Pulmonary artery endothelial cell (primary cell): ENCODE measurements at places on chromosomes 12 and 14.

- DNase-seq: no peak
Measured at GRCh38 chr12:52655720-52656124, 3.7 kb upstream of the KRT2 start.

DNA sequence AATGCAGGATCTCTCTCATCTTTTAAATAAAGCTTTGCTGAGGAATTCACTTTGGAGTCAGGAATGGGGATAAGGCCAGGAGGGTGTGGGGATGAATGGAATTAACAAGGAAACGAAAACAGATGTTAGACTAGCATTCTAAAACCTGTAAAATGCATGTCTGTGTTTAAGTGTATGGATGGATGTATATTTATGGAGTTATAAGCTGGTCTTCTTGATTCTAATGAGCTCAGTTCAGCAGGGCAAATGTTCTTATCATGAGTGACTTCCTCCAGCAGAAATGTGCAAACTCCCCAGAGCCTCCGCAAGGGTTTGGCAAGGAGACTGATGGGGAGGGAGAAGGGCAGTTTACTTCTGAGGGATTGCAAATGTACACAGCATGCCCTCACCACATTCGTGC lies 149.1 kb downstream of the NTF3 start:
- DNase-seq: no peak

GRCh38 chr12:102629262-102629888 lies 149.0 kb upstream of the IGF1 start:
- DNase-seq: no peak

DNA sequence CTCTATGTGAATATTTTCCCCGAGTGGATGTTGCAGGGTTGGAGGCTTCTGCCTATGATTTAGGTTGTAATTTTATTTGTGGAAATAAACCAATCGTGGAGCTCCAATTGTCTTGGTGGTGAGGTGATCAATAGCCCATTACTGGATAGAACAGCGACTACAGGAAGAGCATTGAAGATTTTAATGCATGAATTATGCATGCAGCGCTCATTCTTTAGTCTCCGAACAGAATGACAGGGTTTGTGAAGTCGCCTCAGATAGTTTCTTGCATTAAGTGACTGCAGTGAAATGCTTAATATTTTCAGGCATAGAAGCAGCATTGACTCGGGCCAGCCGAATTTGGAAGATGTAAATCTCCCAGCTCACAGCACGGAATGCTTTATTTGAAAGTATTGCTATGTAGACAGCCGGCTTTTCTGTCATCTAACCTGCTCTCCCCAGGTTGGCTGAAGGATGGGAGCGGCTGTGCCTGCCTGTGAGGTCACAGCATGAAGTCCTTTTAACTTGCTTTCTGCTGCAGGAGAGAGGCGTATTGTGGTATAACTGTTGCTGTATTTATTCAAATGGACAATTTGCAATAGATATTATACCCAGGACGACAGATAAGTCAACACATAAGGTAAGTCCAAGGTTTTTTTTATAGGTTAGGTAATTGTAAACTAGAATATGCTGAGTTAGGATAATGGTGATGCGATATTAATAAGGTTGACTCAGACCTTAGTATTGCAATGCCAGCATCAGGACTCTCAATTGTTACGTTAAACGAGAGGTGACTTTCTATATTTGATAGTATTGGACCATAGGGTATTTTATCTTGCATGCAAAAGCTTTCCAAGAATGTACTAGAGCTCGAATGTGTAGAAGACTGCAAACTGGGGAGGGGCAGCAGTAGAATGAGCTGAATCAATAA lies 135.7 kb downstream of the CNTN1 start:
- no peak for DNase-seq

- DNase-seq: no peak
Measured at GRCh38 chr12:92411687-92412086, 266.0 kb upstream of the BTG1 start.

- no peak for DNase-seq
Measured at GRCh38 chr14:20611277-20611676, 20.1 kb upstream of the RNASE12 start.

- no peak for DNase-seq
Measured at GRCh38 chr12:91901381-91902074, 244.1 kb downstream of the BTG1 start.

DNA sequence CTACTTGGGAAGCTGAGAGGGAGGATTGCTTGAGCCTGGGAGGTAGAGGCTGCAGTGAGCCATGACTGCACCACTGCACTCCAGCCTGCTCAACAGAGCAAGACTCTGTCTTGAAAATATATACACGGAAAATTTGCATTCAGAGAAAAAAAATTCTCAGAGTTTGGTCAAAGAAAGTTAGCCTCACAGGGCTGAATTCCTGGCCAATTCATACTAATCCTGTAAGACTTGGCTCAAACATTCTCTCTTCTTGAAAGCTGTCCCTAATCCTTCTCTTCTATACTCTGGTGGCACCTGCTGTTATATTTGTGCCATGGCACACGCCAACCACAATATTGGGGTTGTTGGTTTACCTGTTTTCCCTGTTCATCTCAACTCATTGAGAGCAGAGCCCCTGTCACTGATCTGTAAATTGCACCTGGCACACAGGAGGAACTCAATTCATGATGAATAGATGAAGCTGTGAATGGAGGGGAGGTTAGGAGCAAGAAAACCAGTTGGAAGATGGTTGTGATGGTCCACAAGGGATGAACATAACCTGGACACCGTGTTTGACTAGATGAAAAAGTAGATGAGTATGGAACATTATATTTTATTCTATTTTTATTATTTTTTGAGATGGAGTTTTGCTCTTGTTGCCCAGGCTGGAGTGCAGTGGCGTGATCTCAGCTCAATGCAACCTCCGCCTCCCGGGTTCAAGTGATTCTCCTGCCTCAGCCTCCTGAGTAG lies 36.8 kb upstream of the SPTSSA start:
- no peak for DNase-seq

DNA sequence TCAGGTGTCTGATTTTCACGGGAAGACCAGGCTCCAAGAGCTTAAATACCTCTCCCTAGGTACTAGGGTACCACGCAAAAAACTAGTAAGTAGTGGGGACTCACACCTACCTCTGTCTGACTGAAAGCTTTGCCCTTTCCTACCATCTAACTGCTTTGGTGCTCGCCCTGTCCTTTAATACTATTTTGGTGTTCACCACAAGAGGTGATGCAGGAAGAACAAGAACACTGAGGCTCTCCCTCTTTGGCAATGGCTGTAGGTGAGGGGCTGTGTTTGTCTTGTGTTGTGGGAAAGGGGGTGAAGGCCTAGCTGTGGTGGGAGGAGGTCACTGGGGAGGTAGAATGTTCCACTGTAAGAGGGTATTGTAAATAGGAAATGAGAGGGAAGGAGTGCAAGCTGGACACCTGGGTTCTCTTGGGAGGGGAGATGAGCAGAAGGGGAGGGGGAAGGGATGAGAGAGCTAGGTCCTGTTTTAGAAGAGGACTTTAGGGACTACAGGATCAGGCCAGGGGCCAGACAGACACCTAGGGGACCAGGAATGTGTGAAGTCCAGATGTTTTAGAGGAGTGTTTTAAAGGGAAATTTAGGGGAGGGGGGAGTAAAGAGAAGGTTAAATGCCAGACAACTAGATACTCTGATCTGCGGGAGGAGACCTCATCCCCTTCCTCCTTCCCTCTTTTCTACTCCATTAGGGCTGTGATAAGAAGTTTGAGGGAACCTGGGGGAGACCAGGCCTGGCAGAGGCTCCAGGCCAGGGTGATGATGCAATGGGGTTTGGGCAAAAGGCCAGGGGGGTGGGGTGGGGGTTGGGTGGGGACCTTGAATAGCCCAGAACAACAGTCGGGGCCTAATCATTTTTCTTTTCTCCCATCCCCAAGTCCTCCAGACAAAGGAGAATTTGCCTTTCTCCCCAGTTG lies 2.1 kb downstream of the ITGA5 start:
- DNase-seq: no peak

- no peak for DNase-seq
Measured at GRCh38 chr12:52081263-52081733, 1.8 kb downstream of the SMIM41 start.

DNA sequence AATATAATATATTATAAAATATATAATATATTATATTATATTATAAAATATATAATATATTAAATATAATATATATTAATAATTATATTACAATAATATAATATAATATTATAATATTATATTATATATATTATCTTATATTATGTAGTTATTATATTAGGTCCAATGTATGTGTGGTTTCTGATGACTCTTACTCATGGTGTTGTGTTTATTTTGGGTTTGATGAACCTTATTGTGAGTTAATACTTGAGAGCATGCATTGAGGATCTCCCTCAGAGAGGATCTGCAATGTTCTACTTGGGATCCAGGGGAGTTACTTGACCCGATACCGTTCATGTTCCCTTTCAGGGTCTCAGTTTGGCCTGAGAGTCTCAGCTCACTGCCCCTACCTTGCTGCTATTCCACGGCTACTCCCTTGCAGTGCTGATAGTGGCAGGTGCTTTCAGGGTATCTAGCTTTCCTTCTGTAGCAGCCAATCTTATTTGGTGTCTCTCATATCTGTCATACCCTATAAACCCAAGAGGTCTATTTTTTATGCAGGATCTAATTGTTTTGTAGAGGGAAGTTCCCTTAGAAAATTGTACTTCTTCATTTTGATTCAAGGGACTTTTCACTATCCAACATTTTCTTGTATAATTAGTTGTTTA lies 89.1 kb upstream of the ZDHHC17 start:
- no peak for DNase-seq

- DNase-seq: no peak
Measured at GRCh38 chr12:82708061-82708879, 21.6 kb downstream of the TMTC2 start.

GRCh38 chr14:65351493-65352194 lies 60.9 kb upstream of the FUT8 start:
- DNase-seq: no peak
